ENCODE measurements at places on chromosomes 1 and 21.
A peak's percentile ranks its signal among the peaks of the same experiment; 100 is the strongest.

GRCh38 chr1:169426174-169426705 is 1.0 kb downstream of the CCDC181 start:
- no peak for DNase-seq

DNA sequence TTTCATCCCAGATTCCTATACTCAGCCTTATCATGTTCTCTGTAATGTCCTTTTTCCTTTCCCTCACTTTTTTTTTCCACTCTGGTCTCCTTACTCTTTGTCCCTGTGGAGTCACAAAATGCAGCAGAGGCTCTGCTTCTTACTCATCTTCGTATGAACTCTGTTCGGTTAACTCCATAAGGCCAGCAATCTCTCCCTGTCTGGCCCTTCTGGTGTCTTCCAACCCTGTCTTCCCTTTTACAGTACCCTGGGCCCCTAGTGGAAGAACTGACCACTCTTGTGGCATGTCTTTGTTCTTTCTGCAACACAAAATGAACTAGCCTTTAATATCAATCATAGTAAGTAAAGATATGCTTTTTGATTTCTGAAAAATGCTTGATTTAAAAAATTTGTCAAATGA is 7.1 kb downstream of the CD101 start:
- DNase-seq = no peak

GRCh38 chr1:151461694-151462093 is 2.4 kb upstream of the POGZ start:
- DNase-seq = no peak

- DNase-seq = peak; percentile 96
These were observed 20.0 kb upstream of the ALDH4A1 start for GRCh38 chr1:18922319-18922726.

GRCh38 chr1:205449750-205450443 is 5.9 kb downstream of the BLACAT1 start:
- DNase-seq = no peak

DNA sequence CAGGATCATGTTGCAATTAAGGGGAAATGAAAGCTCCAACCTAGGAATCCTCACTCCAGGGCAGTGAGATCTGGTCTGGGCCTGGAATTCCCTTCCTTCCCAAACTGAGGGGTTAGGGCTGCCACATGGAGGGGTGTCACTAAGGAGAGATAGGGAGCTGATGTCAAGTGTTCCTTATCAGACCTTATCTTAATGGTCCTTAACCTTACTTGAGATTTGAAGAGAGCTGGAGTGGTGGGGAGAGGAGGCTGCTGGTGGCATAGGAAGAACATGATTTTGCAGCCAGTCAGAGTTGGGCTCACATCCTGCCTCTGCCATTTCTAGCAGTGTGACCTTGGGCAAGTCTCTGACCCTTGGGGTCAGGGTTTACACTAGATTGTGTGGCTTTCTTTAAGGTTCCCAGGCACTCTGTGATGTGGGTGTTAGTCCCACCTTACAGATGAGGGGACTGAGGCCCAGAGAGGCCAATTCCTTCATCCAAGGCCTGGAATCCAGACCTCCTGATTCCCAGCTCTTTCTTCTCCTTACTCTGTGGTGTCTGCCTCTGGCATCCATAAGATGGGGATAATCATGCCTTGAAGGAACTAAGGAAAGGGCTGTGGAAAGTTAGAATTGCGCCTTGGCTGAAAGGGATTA is 56.3 kb upstream of the SYNC start:
- DNase-seq = no peak

DNA sequence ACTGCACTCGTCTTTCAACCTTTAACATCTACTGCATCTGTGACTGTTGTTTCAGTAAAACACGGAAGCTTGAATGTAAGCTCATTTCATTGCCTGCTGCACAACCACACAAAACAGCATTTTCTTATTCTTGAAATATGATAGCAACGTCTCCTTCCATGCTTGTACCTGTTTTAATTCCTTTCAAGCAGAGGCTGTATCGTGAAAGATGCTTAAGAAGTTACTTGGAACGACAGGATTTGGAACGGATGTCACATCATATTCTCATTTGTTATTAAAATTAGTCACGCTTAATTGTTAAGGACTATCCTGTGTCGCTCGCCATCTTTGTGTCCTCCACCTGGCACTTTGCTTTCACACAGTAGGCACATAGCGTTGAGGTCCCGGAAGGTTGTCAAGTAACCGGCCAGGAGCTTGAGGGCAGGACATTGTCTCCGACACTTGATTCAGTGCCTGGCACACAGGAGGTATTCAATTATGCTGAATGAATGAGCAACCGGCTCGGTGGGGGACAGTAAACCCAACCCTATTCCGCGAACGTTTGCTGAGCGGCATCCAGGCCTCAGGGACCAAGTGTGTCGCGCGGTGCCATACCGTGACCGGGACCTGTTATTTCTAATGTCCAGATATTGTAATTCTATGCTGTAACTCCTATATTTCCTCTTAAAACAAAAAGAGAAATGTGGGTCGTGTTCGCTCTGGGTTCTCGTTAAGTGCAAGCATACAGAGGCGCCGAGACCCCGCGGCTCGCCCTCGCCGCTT is 499 bp upstream of the SH3GLB1 start:
- peak; percentile 28 for DNase-seq

DNA sequence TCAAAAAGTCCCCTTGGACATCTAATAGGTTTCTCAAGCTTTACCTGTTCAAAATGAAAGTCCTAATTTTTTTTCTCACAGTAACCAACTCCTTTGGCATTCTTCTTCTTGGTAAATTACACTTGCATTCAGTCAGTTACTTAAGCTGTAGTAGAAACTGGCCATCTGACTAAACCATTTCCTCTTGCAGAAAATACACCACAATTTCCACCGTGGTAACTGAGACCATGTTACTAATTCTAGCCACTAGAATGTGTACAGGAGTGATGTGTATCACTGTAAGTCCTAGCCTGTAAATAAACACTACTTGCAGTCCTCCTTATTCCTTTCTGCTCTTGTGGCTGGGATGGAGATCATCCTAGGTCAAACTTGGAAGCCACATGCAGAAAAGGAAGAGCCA is 965.4 kb upstream of the TMPRSS15 start:
- no peak for DNase-seq

GRCh38 chr1:153536012-153536670 is 350 bp upstream of the S100A6 start:
- DNase-seq = peak; percentile 32

GRCh38 chr1:22132517-22133235 is 10.2 kb downstream of the WNT4 start:
- no peak for DNase-seq

GRCh38 chr1:74502858-74503257 is 9.6 kb downstream of the LRRC53 start:
- DNase-seq = no peak

DNA sequence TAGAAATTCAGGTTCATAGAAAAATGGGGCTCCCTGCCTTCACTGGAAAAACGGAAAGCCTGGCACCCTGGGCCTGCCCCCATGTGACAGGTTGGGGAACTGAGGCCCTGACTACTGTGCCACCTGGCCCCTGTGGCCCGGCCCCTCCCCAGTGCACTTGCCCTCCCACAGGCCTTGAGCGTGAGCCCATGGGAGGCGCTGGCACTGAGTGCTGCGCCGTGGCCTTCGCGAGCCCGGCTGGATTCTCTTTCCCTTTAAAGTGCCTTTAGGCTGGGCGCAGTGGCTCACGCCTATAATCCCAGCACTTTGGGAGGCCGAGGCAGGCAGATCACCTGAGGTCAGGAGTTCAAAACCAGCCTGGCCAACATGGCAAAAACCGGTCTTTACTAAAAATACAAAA is 45.7 kb downstream of the SLC37A1 start:
- DNase-seq = no peak

DNA sequence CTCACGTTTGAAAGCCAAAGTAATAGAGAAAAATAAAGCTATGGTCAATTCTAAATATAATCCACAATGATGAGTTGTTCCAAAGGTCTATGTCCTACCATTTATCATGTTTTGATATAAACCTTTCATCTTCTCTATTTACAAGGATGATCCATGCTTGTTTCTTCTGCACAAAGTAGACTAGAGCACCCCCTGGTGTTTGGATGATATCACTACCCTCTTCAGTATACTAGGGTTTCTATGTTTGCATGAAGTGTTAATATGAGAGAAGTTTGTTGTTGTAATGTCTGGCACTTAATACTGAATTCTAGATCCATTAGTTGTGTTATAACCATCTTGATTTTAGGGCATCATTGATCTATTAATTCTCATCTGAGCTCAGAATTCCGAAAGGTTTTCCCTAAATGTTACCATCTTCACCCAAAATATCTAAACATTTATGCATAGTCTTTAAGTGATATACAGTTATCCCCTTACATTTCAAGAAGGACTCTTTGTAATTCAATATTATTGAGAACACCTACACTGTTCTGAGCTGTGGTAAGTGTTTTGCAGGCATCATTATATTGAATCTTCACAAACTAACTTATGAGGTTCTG is 21.1 kb downstream of the CLDN8 start:
- DNase-seq = no peak

DNA sequence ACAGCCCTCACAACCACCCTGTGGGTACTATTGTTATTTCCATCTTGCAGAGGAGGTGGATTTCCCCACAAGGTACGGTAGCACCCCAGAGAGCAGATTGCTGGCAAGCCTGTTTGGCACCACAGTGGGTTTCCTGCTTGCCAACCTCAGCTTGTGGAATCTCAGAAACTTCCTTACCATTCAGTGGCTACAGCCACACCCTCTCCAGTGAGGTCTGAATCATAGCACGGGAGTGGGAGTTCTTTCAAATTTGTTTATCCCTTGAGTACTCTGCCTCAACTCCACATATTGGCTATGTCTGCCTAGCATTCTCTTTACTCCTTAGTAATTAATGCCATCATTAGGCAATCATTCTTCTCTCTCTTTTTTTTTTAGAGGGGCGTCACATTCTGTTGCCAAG is 162.1 kb downstream of the PTPRU start:
- DNase-seq = no peak

DNA sequence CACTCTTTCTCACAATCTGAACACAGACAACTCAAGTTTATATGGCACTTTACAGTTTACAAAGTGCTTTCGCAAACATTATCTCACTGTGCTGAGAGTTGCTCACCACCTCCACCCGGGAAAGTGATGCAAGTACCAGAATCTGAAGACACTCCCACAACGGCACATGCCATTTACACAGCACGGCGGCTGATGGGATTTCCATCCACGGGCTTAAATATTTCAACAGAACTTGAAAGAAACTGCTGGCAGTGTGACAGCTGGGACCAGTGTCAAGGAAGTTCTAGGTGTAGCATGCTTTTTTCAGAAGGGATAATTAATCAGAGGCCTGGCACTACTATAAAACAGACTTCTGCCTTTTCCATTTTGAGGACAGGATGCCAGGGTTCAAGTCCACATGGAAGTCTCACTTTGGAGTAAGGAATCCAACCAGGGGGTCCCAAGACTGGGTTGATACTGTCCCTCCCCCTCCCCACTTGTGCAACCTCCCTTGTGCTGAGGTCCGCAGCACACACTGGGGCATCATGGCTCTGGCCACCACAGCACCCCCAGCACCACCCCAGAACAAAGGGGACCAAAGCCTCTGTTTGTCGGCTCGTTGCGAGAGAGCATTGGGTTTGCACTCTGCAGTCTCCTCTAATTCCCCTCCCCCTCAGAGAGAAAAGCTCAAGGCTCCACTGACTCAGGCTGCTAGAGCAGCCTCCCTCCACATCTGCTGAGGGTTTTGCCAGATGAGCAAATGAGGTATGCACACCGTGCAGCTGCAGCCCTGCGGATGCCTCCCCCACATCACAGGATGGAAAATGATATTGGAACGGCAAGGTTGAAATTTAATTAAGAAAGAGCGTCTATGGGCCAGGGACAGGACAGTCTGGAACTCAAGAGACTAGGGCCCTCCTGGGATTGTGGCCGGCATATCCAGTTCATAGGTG is 154.9 kb downstream of the TGFBR3 start:
- no peak for DNase-seq

DNA sequence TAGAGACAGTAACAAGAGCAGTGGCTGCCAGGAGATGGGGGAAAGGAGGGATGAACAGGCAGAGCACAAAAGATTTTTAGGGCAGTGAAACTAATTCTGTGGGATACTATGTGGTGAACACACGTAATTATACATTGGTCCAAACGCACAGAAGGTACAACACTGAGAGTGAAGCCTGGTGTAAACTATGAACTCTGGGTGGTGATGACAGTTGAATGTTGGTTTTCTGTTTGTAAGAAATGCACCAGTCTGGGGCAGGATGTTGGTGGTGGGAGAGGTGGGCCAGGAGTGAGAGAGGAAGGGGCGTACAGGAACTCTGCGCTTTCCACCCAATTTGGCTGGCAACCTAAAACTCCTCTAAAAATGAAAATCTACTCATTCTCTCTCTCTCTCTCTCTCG is 50.2 kb upstream of the TIAM1 start:
- no peak for DNase-seq

- no peak for DNase-seq
These were observed 108.9 kb downstream of the CDC7 start for GRCh38 chr1:91609551-91609950.

GRCh38 chr1:9942399-9942938 is 722 bp downstream of the LZIC start:
- no peak for DNase-seq

GRCh38 chr1:223733898-223734852 is 21.8 kb downstream of the CAPN2 start:
- DNase-seq = no peak

- no peak for DNase-seq
These were observed 31.1 kb upstream of the RGS8 start for GRCh38 chr1:182715531-182715930.

GRCh38 chr1:20078171-20078651 is 8.2 kb downstream of the PLA2G5 start:
- no peak for DNase-seq

GRCh38 chr1:168428063-168428731 is 115.6 kb downstream of the XCL2 start:
- DNase-seq = no peak

- DNase-seq = no peak
These were observed 36.5 kb downstream of the MCOLN2 start for GRCh38 chr1:84960371-84960770.

DNA sequence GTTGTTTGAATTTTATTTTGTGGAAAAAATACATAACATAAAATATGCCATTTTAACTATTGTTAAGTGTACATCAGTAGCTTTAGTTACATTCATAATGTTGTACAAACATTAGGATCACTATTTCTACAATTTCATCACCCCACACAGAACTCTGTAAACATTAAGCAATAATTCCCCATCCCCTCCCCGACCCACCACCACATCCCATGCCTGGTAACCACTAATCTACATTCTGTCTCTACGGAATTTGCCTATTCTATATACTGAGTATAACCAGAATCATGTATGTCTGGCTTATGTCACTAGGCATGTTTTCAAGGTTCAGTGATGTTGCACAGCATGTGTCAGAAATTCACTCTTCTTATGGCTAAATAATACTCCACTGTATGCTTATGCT is 47.7 kb downstream of the CDC42BPA start:
- DNase-seq = no peak

- no peak for DNase-seq
These were observed 10.1 kb downstream of the FAM131C start for GRCh38 chr1:16063226-16063829.

DNA sequence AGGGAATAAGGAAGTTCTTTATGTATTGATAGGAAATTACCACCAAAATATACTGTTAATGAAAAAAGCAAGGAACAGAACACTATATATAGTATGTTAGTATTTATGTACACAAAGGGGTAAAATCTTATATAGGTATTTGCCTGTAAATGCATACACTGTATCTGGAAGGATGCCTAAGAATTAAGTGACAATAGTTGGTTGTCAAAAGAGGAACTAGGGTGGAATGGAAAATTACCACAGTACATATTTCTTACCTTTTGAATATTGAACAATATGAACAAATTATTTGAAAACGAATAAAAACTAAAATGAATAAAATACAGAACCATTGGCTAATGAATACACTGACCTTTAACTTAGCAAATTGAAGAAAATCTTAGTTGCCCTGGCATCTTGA is 13.6 kb downstream of the ARPC5 start:
- no peak for DNase-seq

All from cerebellar nuclear complex (tissue), 1 donor.